ENCODE measurements at places on chromosomes 6 and 20. TPM values are rescaled to one million over a fixed set of nuclear protein-coding genes. Genes with fewer than 3 reads are reported as not detected.

The SRMS gene
- polyA plus RNA-seq: not detected

The GTSF1L gene
- not detected for polyA plus RNA-seq

The ECI2 gene
- polyA plus RNA-seq: 54.9 TPM

The PI3 gene
- polyA plus RNA-seq: not detected

- DNase-seq: no peak
Measured at GRCh38 chr6:144087789-144088426, 7.5 kb downstream of the SF3B5 start.

- peak; percentile 68 for DNase-seq
Measured at GRCh38 chr6:126631363-126631762, 291.4 kb downstream of the CENPW start.

DNA sequence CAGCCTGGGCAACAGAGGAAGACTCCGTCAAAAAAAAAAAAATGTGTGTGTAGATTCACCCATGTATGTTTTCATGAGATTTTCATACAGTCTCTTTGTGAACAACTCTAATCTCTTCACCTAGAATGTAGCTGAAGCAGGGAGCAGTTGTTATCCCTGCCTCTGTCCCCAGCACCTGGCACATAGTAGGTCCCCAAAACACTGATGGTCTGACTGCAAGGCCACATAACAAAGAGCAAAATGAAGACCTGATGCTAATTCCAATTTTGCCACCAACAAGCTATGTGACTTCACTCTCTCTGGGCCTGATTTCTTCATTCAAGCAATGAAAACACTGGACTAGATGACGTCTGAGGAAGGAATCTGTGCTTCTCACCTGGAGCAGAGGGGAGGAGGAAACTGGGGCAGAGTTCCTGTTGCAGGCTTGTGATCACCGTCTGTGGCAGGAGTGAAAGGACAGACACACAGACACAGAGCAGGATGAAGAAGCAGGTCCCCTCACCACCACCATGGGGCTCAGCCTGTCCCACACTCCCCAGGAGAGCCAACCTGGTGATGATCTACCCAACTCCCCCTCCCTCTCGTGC lies 4.6 kb downstream of the SLC44A4 start:
- no peak for DNase-seq

GRCh38 chr6:125950293-125950692 lies 6.3 kb upstream of the HINT3 start:
- DNase-seq: no peak
